AG08395 (cell line): ENCODE measurements at places on chromosomes 2 and 18.

DNA sequence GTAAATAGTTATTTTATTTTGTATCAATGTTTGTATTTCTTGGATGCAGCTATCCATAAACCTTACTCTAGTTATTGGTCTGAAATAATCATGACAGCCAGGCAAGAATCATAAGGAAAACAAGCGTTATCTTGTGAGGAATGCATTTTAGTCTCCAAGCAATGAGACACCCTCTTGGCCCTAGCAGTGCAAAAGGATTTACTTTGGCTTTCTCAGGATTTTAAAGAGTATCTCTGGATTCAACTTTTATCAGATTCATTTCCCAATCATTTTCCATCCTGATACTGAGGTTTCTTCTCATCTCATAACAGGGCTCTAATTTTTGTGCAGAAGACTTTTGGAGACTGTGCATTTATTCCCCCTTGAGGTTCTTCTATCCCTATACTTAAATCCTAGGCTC lies 480.8 kb downstream of the TMX3 start:
- no peak for DNase-seq

- no peak for DNase-seq
These were observed 3.1 kb upstream of the ZEB2 start for GRCh38 chr2:144522897-144523595.

- DNase-seq, result no peak
These were observed 368.0 kb upstream of the DLGAP1 start for GRCh38 chr18:4823091-4823490.

DNA sequence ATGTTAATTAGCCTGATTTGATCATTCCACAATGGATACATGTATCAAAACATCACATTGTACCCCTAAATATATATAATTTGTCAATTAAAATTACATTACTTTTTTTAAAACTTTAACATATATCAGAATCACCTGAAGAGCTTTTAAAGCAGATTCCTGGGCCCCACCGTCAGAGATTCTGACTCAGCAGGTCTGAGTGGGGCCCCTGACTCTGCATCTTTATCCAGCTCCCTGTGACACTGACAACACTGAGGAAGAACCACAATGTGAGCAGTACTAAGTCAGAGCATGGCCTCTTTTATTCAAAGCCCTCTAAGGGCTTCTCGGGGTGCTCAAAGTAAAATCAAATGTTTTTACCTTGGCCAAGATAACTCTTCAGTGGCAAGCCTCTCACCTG lies 9.7 kb downstream of the KIDINS220 start:
- no peak for DNase-seq

DNA sequence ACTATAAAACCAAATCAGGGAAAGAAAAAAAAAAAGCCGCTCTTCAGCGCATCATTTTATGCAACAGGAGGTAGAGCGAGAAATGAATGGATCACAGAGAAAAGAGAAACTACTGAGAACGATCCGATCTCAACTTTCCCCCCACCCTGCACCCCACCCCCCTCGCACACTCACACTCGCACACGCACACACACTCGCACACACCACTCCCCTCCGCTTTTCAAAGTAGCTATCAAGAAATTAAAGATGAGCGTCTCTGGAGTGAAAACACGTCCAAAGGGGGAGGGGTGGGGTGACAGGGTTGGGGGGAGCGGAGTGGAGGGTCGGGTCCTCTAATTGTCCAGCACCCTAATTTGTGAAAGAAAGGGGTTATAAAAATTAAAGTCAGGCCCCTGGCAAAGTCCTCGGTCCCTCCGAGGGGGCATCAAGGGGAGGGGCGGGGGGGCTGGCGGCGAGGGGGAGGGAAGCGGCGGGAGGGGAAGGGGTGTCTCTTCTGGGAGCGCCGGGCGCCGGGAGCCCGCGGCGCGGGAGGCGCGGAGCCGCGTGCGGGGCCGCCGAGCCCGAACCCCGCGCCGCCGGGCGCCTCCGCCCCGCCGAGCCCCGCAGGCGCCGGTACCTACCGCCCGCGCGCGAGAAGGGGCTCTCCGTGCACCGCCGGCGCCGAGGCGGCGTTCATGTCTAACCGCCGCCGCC lies 428 bp downstream of the TCF4 start:
- peak; percentile 20 for DNase-seq

GRCh38 chr2:71937396-71937795 lies 210.3 kb downstream of the CYP26B1 start:
- peak; percentile 6 for DNase-seq

GRCh38 chr2:54247115-54247514 lies 8.9 kb downstream of the TSPYL6 start:
- no peak for DNase-seq

- DNase-seq, result no peak
These were observed 543.0 kb upstream of the TNP1 start for GRCh38 chr2:217402761-217403383.

DNA sequence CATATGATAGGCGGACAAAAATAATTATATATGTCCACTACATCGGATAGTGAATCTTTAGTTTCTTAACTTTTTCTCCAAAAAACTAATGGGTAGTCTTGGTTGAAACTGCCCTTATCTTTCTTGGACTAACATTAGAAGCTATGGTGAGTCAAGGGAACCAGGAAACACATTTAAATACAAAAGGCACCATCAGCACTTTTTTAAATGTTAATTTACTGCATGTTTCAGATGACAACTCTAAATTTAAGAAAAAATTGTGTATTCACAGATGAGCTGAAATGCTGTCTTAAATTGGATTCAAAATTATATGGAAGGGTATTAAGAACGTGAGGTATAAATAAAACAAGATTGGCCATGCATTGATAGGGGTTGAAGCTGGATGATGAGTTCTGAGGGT lies 75.6 kb upstream of the CERS6 start:
- DNase-seq, result no peak

- peak; percentile 45 for DNase-seq
These were observed 210.9 kb upstream of the PKDCC start for GRCh38 chr2:41836948-41837347.

- DNase-seq, result no peak
These were observed 154.8 kb upstream of the PGAP1 start for GRCh38 chr2:197081294-197081693.

DNA sequence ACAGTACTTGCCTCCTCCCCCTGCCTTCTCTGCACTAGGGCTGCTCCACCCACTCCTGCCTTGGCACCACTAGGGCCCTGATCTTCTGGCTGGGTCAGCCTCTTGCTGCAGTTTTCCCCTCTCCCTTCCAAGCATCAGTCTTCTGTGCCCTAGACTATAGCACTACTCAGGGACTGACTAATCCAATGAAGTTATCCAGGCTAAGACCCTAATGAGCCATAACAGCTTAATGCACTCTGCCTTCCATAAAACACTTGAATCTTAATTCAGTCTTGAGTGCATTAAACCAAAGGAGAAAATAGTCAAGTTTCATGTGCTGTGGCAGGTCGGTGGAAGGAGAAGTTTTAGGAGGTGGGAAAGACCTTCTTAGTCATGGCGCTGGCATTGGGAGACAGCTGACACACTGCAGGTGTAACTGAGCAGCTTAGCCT lies 95.7 kb downstream of the BIN1 start:
- DNase-seq, result no peak

- no peak for DNase-seq
These were observed 689.4 kb upstream of the SLC8A1 start for GRCh38 chr2:41141146-41141791.

DNA sequence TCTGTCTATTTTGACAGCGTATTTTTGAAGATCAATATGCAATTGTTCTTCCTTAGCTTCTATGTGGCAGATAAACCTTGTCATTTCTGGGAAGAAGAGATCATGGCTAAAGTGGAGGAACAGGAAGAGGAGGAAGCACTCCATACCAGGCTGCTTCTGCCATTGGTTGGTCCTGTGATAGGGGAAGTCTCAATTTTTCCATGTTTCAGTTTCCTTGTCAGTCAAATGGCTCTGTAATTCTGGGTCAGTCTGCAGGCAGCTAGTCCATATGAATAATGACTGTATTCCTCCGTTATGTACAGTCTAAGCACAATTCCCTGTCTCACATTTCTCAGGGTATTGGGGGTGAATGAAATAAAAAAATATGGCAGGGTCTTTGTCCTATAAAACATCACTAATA lies 277.6 kb upstream of the CXCR4 start:
- DNase-seq, result no peak

DNA sequence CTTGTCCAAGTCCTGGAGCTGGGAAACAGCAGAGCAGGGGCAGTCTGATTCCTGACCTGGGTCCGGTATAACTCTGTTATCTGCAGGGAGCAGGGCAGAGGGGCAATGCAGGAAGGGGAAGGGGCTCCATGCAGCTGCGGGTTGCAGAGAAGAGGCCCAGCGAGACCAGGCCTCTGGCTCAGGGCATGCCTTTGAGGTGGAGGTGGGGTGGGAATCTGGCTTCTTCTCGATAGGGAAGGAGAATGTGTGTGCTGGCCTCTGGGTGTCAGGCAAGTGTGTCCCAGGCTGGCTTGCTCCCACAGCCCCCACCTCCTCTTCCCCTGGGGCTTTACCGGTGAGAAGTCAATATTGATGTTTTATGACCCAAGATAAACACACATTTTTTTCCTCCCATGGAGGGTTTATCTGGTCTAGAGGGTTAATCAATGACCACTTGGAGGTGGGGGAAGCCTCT lies 187.1 kb upstream of the HAAO start:
- DNase-seq, result no peak

DNA sequence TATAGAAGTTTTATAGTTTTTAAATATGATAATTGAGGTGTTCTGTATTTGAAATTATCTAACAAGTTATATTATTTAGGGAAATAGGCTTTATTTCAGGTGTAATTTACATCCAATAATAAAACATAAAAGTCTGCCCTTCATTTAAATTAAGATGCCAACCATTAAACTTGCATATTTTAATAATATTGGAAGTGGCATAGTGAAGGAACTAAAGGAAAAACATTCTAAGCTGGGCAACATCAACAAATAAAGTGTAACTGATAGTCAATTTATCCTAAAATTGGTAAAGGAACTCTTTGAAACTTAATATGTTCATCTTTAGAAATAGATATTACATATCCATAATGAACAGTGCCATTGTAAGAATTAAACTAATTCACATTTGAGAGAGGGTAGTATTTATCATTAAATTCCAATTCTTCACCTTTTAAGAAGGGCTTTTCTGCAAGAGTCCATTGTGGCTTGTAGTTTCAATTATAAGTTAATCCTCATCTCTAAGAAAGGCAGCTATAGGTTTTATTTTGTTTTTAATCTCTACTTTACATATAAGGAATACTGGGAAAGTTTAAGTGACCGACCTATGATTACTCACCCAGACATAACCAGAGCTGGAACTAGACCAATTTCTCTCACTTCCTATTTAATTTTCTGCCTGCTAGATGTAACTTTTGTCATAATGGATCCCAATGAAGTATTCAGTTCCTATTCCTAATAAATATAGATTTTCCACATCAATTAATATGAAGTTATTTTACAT lies 401.6 kb downstream of the XIRP2 start:
- no peak for DNase-seq

DNA sequence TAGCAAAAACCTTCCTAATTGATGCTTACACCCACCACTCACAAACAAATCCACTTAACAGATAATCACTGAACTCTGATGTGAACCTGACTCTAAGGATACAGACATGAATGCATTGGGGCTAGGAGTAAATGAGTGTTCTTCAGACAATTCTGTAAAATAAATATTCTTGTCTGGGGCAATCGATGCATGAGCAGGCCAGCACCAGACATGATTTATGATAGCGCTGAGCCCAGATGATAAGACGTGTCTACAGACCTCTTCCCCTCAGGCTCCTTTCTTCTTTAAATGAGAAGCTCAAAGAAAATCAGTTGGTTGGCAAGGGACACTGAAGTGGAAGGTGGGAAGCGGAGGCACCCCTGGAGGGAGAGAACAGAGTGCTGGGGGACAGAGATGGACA lies 27.3 kb upstream of the BIN1 start:
- no peak for DNase-seq

GRCh38 chr2:220365023-220365422 lies 737.6 kb downstream of the SLC4A3 start:
- peak; percentile 54 for DNase-seq

DNA sequence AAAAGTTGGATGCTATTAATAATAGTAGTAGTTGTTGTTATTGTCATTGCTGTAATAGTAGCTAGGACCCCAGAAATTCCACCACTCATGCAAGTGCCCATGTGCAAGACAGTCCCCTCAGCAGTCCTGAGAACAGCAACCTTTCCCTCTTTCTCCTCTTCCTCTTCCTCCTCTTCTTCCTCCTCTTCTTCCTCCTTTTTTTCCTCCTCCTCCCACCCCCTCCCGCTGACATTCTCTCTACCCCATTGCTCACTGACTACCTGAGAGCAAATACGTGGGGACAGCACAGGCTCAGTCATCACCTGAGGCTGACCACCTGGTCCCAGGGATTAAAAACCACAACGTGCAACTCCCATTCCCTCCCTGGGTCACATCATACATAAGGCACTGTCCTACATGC lies 41.8 kb downstream of the SMAD7 start:
- no peak for DNase-seq

GRCh38 chr2:8457699-8458502 lies 224.0 kb upstream of the ID2 start:
- no peak for DNase-seq

GRCh38 chr2:74053959-74054715 lies 69.4 kb downstream of the TET3 start:
- no peak for DNase-seq

DNA sequence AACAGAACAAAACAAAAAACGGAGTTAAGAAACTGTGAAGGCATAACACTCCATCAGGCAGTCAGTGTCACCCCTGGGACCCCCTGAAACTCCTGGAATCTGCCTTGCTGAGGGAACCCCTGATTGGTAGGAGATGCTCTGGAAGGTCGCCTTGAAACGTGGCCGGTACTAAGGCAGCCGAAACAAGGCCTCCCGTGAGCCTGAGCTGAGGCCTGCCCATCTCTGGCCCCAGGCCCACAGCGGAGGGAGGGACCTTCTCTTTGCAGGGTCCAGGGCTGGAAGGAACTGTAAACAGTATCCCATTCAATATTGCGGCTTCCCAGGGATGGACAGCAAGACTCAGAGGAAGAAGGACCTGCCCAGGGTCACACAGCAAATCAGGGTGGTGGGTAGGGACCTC lies 155.7 kb downstream of the INHBB start:
- no peak for DNase-seq

- peak; percentile 79 for DNase-seq
These were observed 33.4 kb downstream of the XRCC5 start for GRCh38 chr2:216142540-216142939.

DNA sequence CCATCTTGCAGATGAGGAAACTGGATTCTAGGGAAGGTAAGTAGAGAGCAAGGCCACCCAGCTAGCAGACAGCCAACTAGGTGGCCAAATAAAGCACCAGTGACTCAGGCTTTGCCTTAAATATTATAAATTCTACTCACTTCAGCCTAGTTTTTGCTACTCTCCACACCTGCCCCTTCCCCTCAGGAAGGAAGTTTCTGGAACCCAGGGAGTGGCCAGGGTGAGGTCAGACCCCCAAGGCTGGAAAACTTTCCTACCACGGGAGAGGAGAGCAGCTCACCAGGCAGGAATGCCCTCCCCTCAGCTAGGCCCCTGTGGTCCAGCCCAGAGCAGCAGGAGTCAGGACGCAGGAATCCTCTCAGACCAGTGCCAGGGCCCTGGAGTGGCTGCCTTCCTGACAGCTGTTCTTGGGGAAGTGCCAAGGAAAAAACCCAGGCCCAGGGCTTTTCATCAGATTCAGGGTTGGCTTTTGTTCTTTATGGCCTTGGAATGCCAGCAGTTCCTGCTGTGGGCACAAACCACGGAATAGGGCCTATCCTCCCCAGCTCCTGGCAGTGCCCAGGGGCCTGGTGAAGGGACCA lies 5.1 kb upstream of the PAX8 start:
- DNase-seq, result peak; percentile 85

- no peak for DNase-seq
These were observed 4.7 kb downstream of the MGAT4A start for GRCh38 chr2:98726205-98726604.

- no peak for DNase-seq
These were observed 155.3 kb downstream of the GFPT1 start for GRCh38 chr2:69231612-69232277.
